ENCODE measurements at places on chromosomes 7 and 10. TPM values are rescaled to one million over a fixed set of nuclear protein-coding genes. Genes with fewer than 3 reads are reported as not detected.
A peak's percentile ranks its signal among the peaks of the same experiment; 100 is the strongest.

DNA sequence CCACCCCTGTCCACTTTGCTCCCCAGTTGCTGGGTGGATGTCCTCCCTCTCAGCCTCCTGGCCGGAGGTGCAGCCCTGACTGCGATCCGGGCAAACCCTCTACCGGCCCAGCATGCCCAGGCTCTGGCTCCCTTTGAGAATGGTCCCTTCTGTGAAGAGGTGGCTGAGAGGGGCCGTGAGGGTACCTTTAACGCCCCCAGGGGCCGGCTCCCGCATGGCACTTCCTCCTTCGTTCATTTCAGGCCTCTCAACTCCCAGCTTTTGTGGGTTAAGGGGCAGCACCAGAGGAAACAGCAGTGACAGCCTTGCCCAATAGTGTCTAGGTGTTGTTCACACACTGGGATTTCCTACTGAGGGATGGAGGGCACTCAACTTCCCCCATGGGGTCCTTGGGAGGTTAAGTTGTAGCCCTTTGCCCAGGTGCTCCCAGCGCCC lies 33.2 kb upstream of the HABP2 start:
- no peak for DNase-seq

- DNase-seq, result peak; percentile 7
Measured at GRCh38 chr10:43206391-43207235, 60.3 kb downstream of the RASGEF1A start.

GRCh38 chr7:66640802-66641525 lies 12.3 kb downstream of the KCTD7 start:
- DNase-seq, result no peak

Gene BAMBI
- total RNA-seq, result 13.5 TPM

Gene ZP3
- 2.4 TPM for total RNA-seq

Measured in tibial nerve (tissue), 4 donors.